ENCODE measurements at places on chromosomes 13 and 19.

DNA sequence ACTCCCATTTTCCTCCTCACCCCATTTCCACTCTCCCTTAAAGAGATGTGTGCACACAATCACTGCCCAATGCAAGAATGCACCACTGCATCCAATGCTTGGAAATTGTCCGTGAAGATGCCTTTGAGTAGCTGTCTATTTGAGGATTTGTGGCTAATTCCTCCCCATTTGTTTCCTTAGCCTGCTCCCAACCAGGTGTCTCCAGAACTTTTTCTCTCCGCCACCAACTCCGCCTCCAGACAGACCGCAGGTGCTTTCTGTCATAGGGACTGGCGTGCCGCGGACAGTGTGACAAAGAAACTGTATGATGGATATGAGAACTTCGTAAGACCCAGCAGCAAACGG lies 461 bp upstream of the TM9SF2 start:
- DNase-seq: no peak

DNA sequence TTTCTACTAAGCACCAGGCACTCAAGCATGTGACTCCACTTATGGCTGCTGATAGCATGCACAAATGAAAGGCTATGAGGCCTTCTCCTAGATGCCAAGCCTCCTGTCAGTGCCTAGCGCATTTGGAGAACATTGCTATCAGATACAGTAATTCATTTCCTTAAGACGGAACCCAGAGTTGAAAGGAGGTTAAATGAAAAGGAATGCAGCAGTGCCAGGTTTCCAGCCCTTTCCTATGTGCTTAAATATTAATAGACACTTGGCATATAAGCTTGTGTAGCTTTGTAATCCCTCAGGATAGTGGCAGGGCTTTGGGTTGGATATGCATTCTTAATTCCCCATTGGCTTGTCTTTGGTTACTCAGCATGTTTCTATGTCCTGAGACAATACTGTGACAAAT lies 140.1 kb upstream of the FRY start:
- DNase-seq: no peak

- DNase-seq: no peak
Observed at GRCh38 chr13:108268466-108269112, 929 bp upstream of the TNFSF13B start.

DNA sequence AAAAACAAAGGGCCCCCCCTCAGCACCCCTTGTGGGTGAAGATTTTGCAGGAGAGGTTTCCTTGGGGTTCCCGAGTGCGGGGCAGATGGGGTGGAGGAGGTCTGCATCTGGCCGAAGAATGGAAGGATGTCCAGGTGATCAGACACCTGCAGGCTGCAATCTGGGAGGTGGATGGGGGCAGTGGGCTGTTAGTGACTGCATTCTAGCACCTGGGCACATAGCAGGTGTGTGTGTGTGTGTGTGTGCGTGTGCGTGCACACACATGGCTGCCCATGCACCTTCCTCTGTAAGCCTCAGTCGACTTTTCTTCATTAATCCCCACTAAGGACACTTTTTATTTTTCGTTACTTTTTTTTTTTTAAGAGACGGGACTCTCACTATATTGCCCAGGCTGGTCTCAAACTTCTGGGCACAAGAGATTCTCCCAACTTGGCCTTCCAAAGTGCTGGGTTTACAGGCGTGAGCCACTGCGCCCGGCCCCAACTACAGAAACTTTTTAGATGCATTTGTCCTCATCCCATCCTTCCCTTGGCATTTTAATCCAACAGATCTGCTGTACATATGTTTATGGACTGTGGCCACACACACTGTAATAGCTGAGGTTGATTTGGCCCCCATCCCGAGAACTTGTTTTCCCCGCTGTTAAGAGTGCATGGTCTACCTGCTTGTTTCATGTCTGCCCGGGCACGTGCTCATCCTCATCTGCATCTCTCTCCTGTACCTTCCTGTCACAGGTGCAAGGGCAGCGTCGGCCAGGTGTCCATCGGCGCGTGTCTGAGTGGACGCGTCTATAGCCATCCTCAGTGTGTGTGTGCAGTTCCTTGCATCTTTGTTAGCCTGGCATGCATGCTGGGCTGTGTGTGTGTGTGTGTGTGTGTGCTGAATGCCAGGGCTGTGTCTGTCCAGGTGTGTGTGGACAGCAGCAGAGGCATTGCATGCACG lies 731 bp downstream of the MAG start:
- no peak for DNase-seq

GRCh38 chr13:58018020-58018419 lies 386.5 kb downstream of the PCDH17 start:
- DNase-seq: no peak

DNA sequence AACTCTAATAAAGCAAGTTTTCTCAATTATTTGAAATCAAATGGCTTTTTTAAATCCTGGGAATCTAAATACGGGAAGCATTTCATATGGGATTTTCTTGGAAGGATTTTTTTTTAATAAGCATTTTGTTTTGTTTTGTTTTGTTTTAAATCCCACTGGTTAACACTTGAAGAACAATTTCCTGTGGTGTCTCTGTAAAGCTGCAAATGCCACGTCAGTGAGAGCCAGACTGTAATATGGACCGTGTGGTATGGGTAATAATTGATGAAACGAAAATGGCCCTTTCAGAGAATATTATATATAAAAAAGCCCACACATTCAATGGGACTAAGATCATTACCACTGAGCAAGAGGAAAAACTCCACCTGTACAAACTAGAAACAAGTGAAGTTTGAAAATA lies 33.9 kb upstream of the MIR17HG start:
- no peak for DNase-seq

GRCh38 chr19:21202865-21203494 lies 61.1 kb downstream of the ZNF431 start:
- DNase-seq: no peak

DNA sequence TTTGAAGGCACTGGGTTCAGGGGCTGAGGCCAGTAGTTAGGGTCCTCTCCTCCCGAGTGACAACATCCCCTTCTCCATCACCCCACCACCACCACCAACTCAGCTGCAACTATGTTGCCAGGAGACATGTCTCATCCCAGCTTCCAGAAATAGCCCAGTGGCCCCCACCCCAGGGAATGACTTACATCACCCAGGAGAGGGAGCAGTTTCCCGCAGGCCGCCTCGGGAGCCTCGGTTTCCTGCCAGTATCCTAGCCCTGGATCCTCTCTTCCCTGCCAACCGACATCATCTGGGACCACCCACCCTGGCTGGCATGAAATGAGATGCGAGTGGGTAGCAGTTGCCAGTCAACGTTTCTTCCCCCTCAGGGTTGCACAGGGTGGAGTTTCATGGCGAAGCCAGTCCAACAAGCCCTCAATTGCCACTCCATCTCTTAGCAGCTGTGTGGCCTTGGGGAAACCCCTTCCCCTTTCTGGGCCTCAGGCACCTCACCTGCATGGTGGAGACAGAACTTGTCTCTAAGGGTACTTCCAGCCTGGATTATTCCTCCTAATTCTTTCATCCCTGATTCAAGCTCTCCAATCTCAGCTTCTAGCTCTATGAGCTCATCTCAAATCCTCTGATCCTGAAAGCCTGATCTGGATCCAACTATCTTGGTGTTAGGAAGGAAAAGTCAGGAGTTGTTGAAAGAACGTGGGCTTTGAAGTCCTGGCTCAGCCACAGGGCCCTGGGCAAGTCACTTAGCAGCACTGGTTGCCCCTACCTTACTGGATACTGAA lies 3.9 kb upstream of the GSK3A start:
- peak; percentile 67 for DNase-seq

- DNase-seq: no peak
Observed at GRCh38 chr13:34914416-34914815, 27.7 kb upstream of the NBEA start.

- DNase-seq: no peak
Observed at GRCh38 chr13:94300401-94300800, 179.1 kb downstream of the DCT start.

DNA sequence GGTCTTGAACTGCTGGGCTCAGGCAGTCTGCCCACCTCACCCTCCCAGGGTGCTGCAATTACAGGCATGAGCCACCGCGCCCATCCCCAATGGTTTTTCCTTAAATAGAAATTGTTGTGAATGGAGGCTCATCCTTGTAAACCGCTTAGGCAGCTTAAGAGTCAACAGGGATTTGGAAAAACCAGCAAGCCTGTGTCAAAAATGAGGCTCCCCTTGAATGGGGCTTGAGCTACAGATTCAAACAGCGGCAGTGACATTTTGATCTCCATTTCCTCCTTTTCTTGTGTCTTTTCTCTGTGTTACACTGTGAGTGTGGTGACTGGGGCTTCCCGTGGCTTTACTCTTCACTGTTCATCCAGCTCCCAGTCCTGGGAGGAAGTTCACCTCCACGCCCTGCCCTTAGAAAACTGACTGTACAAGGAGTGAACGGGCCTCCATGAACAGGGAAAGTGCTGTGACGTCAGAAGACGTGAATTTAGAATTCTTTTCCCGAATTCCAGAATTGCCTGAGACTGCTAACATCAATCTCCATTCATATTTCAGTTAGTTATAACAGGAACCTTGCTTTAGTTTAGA lies 15.3 kb upstream of the RAB8A start:
- no peak for DNase-seq

DNA sequence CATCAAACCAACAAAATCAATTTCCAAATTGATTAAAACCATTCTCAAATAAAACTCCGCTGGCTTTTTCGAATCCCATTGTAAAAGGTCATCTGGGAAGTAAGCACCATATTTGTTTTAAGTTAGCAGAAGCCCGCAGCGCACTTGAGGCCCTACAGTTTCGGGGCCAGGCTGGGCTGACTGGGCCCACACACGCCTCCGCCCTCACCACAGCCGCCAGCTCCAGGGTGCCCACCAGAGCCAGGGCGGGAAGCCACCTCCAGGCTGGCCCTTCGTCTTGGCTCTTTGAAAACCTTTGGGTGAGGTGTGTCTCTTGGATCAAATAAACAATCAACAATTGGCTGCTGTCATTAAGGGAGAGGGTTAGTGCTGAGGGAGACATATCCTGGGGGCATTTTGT lies 133.3 kb downstream of the SOX1 start:
- no peak for DNase-seq

- no peak for DNase-seq
Observed at GRCh38 chr19:47151627-47152026, 21.0 kb downstream of the SAE1 start.

GRCh38 chr19:47670736-47671135 lies 42.5 kb upstream of the EHD2 start:
- no peak for DNase-seq

DNA sequence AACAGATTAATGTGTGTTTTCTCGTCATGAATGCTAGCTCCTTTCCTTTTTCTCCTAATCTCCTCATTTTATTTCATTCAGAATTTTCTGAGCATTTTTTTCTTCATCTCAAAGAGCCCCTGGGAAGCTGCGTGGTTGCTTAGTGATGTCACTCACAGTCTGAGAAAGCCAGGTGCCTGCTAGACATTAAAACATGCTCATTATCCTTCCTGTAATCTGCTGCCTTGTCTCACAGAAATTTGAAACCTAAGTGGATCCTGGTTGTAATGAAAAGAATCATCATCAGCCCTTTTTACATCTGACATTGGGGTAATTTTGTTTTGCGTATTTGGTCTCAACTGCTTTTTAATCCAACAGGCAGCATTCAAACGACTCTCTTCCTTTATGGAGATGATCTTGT lies 108.2 kb upstream of the RNF113B start:
- no peak for DNase-seq

GRCh38 chr13:98147521-98147920 lies 4.6 kb downstream of the FARP1 start:
- no peak for DNase-seq

DNA sequence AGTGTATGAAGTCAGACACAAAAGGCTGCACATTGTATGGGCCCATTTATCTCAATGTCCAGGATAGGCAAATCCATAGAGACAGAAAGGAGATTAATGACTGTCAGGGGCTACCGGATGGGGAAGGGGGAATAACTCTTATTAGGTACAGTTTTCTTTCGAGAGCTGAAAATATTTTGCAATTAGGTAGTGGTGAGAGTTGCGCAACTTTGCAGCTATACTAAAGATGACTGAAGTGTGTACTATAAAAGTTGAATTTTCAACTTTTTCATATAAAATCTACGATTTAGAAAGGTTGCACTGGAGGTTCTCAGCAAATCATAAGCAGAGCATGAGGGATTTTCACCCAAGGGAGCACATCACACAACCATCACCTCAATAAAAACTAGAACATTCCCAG lies 16.1 kb upstream of the SLC15A1 start:
- no peak for DNase-seq

GRCh38 chr19:47417746-47418691 lies 1.3 kb downstream of the MEIS3 start:
- no peak for DNase-seq

DNA sequence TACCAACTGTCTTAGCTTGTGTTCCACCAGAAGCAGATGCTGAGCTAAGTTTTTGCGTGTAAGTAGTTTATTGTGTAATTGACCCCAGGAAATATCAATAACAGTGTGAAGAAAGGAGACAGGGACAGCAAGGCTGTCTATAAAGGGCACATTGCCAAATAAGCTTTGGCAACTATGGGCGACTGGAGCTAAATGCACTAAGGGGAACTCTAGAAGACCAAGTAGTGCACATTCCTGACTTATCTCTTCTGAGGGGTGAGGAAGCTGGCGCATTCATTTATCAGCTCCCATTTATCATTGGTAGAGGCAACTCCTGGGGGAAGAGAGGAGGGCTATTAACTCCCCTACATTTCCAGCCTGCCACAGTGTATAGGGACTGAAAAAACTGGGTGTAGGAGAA lies 135.0 kb downstream of the DLEU7 start:
- no peak for DNase-seq

- no peak for DNase-seq
Observed at GRCh38 chr13:95588721-95589120, 36.2 kb downstream of the CLDN10 start.

- DNase-seq: no peak
Observed at GRCh38 chr19:57566396-57567265, 7.0 kb upstream of the ZNF550 start.

GRCh38 chr19:18251587-18252369 lies 22.5 kb downstream of the IQCN start:
- DNase-seq: peak; percentile 37

DNA sequence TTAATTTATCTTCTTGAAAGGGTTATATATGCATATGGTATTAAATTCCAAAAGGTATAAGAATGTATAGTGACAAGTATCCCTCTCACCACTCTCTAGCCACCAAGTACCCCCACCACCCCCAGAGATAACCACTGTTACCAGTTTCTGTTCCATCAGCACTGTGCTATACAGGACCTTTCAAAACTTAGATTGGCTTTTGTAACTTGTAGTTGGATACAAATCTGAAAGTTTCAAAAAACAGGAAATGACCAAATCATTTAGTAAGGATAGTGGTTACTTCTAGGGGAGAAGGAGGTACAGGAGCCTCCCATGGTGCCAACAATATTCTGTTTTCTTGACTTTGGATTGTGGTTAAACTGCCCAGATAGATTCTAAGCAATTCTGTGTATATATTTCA lies 56.7 kb downstream of the AKAP11 start:
- DNase-seq: no peak

DNA sequence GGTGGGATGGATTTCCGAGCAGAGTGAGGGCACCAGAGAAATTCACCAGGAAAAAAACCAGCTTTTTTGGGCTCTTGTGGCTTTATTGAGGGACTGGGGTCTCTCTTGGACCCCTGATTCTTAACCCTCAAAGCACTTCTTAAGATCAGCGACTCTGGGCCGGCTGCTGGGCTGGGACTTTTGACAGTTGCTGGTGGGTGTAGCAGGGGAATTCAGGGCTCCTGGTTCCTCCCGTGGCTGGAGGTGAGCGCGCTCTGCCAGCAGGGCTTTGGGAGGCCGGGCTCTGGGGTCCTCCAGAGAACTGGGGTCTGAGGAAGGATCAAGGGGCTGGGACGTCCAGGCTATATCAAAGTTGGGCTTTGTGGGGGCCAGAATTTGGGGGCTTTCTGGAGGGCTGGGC lies 3.3 kb downstream of the CRB3 start:
- no peak for DNase-seq

All from NCI-H446 treated with DMSO at 0.1 percent for 48 hours (cell line).